ENCODE measurements at places on chromosomes 1 and 21.
A peak's percentile ranks its signal among the peaks of the same experiment; 100 is the strongest.

GRCh38 chr1:167798952-167799351, 77.2 kb downstream of the MPZL1 start:
- no peak for DNase-seq

DNA sequence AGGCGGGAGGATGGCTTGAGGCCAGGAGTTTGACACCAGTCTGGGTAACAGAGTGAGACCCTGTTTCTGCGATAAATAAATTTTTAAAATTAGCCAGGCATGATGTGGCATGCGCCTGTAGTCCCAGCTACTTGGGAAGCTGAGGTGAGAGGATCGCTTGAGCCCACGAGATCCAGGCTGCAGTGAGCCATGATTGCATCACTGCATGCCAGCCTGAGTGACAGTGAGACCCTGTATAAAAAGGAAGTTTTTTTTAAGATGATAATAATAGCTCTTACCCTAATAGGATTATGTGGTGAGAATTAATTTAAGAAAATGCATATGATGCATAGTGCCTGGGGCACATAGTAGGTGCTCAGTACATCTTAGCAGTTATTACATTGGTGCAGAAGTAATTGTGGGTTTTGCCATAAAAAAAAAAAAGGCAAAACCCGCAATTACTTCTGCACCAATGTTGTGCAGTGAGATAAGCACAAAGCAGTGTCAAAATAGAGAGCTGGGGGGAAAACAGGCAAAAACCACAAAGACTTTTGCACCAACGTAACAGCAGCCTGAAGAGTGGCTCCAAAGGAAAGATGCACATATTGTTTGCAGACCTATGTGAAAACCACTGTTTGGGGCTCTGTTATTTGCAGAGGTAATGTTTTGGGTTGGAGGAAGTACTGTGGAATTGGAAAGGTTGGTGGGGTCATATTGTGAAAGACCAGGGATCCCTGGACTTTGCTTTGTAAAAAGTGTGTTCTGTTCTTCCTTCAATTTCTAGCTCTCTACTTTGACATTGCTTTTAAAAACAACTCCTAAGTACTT, 72.4 kb downstream of the PLXNA2 start:
- DNase-seq: no peak

GRCh38 chr1:6241887-6242740, 1.9 kb upstream of the HES3 start:
- DNase-seq: no peak

DNA sequence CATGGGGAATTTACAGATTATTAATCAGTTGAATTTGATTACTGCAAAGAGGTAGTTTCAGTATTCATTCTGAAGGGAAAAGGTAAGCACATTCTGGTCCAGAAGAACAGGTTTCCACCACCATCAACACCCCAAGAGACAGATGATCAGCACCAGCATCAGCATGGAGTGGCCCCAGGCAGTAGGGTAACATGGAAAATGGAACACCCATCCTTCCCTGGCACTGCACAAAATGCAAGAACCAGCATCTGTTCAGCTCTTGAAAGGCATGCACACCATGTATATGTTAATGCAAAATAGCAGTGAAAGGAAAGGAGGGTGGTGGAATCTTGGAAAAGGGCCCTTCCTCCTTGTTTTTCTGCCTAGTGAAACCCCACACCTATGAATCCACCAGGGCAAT, 9.2 kb downstream of the HSD3B1 start:
- no peak for DNase-seq

- DNase-seq: no peak
Observed at GRCh38 chr1:226814751-226815537, 55.5 kb upstream of the PSEN2 start.

DNA sequence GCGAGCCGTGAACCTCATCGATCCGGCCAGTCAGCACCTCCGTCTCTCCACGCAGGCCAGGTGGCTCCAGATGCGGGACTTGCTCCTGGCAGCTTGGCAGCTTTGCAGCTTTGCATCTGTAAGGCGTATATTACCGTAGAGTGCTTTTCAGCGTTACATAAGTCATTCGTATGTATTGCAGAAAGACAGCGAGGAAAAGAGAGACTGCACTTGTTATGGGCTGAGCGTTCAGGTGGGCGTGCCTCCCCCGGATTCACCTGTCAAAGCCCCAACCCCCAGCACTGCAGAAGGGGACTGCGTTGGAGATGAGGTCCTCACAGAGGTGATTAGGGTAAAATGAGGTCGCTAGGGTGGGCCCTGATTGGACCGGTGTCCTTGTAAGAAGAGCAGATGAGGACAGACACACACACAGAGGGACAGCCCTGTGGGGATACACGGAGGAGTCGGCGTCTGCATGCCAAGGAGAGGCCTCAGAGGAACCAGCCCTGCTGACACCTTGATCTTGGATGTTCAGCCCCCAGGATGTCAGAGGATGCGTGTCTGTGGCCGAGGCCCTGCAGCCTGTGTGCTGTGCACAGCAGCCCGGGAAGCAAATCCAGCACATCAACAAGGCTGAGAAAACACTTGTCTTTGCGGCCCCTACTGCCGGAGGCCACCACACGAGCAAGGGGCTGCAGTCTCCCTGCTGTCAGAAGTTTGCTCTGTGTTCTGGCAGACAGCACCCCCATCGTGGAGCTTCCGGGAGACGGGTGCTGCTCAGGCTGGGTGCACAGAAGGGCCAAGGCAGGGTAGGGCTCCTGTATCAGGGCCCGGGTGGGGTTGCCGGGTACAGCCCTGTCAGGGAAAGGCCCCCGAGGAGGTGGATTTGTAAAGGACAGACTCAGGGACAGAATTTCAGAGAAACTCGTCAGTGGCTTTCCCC, 10.9 kb upstream of the AGPAT3 start:
- DNase-seq: no peak

- DNase-seq: no peak
Observed at GRCh38 chr1:91584878-91585277, 84.2 kb downstream of the CDC7 start.

GRCh38 chr1:62621907-62622306, 24.6 kb downstream of the ANGPTL3 start:
- no peak for DNase-seq

DNA sequence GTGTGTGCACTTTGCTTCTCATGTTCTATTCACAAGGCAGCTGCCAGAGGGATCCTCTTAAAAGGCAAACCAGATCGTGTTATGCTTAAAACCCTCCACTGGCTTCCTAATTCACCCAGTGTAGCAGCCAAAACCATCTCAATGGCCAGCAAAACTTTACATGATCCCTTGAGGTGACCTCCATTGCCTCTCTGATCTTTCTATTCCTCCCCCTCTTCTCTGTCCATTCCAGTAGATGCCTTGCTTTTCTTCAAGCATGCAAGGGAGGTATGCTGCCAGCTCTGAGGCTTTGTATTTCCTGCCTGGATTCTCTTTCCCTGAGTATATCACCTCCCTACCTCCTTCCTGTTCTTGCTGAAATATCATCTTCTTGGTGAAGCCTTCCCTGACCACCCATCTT, 93.2 kb upstream of the KCNK2 start:
- no peak for DNase-seq

GRCh38 chr1:223123011-223123610, 19.9 kb downstream of the TLR5 start:
- no peak for DNase-seq

GRCh38 chr1:154155251-154155650, 378 bp upstream of the NUP210L start:
- peak; percentile 78 for DNase-seq

DNA sequence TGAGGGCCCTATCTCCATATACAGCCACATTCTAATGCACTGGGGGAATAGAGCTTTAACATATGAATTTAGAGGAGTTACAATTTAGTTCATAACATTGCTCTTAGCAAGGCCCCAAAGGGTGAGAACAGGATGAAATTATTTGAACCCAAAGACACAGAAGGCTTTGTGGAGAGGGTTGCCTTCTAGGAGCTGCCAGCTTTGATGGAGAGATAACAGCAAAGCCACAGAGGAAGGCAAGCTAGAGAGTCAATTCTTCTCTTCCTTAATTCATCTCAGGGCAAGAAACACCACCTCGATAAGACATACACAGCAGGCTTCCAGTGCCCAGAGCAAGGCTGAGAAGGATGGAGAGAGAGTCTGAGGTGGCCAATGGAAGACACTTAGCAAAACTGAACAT, 94.8 kb upstream of the TMPRSS15 start:
- DNase-seq: peak; percentile 11

DNA sequence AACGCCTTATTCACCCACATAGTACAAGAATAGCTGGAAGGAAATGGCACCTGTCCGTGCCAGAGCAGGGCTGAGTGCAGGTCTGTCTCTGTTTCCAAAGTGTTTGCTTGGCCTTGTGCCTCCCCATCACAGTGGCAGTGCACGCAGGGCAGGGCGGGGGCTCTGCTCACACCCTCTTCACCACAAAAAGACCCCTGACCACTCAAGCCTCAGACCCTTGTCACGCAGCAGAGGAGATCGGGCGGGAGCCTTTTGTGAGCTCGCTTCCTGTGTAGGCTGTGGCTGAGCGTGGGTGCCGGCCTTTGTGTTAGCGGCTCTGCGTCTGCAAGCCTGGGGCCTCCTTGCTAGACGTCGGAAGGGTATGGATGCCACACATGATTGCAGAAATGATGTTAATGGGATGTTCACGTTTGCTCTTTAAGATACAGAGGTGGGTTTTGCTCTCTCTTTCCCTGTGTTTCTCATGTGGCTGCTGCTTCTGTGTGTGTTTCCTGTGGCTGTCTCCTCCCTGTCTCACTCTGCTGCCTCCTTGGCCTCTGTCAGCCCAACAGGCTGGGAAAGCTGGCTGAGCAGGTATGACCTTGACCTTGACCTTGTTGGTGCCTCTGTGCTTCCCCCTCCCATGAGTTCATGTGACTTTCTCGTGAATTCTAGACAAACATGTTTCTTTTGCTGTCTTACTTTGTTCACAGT, 45.4 kb downstream of the S100B start:
- DNase-seq: no peak

DNA sequence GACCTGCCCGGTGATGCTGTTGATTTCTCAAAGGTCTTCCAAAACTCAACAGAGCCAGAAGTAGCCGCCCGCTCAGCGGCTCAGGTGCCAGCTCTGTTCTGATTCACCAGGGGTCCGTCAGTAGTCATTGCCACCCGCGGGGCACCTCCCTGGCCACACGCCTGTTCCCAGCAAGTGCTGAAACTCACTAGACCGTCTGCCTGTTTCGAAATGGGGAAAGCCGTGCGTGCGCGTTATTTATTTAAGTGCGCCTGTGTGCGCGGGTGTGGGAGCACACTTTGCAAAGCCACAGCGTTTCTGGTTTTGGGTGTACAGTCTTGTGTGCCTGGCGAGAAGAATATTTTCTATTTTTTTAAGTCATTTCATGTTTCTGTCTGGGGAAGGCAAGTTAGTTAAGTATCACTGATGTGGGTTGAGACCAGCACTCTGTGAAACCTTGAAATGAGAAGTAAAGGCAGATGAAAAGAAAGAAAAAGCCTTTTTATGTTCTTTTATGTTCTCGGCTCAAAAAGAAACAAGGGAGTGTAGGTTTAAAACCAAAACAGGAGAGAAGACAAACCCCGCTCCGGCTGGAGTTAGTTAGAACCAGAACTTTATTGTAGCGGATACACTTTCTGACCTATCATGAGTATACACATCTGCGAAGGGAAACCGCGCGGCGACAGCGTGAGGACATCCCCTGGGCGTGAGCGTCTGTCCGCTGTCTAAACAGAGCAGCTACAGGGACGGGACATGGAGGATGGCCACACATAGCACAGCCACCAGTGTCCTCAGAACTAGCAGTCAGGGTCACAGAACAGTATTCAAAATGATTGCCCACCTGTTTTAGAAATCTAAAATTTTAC, 77.1 kb downstream of the PIK3CD start:
- DNase-seq: no peak

DNA sequence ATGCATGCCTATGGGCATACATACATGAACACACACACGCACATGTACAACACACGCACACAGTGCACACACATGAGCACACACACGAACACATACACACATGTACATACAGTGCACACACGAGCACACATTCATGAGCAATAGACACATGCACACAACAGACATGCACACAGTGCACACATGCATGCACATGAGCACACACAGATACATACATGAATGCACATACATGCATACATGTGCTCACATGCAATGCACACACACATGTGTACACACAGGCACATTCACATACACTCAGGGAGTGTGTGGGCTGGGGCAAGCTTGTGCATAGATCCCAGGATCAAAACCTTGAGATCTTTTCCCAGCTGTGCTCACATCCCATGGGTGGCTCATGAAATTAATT, 18.9 kb downstream of the CRYAA start:
- no peak for DNase-seq

DNA sequence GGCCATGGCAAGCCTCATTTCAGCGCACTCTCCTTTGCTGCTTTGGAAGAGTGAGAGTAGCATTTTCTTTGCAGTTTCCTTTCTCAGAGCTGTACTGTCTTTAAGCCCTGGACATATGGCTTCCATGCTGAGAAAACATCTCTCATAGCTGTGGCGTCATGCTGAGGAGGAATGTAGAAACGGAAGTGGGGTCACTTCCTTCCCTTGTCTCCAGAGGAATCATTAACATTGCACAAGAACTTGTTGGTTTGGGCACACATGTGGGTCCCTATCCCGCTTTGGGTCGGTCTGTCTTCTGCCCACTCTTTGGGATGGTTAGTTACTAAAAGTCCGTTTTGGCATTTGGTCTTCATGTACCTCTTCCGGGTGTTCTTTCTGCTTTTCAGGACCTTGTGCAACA, 5.6 kb downstream of the MFN2 start:
- no peak for DNase-seq

DNA sequence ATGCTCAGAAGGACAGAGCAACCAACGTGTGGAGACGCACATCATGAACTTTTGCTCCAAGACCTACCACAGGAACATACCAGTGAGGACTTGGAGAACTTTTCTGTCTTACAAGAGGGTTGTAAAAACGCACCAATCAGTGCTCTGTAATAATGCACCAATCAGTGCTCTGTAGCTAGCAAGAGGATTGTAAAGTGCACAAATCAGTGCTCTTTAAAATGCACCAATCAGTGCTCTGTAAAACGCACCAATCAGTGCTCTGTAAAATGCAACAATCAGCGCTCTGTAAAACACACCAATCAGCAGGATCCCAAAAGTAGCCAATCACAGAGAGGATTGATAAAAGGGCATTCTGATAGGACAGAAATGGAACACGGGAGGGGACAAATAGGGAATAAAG, 40.4 kb upstream of the SPAG17 start:
- DNase-seq: no peak

GRCh38 chr1:42937141-42937696, 21.4 kb downstream of the SLC2A1 start:
- peak; percentile 49 for DNase-seq

DNA sequence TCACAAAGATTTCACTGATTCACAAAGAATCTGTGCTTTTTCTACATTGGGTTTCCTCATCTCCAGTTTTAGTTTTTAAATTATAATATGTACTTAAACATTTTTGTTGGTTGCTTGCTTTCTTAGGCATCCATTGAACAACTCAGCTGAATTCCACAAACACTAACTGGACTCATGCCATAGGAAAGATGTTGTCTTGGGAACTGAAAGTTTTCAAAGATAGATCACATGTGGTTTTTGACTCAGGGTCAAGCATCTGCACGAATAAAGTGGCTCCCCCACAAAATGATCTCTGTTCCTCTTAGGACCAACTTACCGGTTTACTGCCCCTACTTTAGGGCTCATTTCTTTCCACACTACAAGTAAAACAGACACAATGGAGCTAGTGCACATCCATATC, 3.1 kb upstream of the KRTAP21-1 start:
- no peak for DNase-seq
